ELR (cell line): ENCODE measurements at places on chromosomes 11 and 22.

DNA sequence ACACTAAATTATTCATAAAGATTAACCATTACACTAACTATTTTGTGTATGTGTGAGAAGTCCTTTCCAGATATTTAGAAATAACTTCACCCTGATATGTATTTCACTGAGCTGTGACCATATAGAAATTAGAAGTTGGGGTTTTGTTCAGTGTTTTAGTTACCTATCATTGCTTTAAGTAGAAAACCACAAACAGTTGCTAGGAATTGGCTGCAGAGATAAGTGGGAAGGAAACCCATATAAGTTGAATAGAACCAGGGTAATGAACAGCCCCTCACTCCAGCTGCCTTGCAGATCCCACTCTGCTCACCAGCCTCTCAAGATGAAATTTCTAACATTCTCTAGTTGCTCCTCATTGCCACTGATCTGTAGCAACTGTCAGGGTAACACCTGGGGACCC is 10.3 kb downstream of the SRSF8 start:
- DNase-seq: no peak

DNA sequence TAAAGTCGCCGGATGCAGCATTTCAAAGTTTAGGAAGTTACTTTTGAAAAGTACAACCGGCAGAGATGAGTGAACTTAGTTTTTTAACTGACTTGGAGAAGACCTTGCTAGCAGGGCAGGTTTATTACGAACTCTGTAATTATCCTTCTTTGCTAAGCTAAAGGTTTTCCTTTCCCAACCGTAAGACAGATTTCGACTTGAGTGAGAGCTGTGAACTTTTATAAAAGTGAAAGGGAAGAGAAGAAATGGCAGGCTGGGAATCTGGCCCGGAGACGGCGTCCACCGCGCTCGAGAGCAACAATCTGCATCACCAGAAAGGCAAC is 659 bp upstream of the TEAD1 start:
- DNase-seq: no peak

- DNase-seq: no peak
Observed at GRCh38 chr11:123558536-123559315, 95.7 kb downstream of the SCN3B start.

- DNase-seq: peak; percentile 80
Observed at GRCh38 chr11:96162816-96163499, 180.0 kb downstream of the MAML2 start.

DNA sequence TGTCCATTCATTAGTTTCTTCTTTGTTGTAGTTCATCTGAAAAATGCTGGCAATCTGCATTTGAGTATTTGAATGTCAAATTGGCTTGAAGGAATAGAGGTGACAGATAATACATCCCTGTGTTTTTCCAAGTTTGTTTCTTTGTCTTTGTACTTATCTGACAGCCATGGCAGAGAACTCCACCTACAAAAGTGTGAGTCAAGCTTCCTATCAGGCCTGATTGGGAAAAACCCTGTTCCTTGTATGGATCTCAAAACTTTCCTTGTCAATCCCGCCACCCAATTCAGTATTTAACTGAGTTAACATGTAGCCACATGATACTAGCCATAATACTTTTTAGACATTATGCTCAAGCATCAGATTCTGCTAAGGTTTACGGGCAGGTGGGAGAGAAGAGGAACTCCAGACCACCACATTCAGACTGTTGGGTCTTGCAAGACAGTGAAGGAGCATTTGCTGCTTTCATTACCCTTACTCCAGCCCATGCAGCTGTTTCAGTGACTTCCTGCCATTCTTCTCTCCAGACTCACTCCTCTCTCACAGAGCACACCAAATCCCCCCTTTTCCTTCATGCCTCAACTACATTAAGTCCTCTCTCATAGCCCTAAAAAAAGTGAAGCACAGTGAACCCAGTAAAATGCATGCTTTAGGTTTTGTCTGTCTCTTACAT is 65.9 kb downstream of the BLID start:
- DNase-seq: no peak

DNA sequence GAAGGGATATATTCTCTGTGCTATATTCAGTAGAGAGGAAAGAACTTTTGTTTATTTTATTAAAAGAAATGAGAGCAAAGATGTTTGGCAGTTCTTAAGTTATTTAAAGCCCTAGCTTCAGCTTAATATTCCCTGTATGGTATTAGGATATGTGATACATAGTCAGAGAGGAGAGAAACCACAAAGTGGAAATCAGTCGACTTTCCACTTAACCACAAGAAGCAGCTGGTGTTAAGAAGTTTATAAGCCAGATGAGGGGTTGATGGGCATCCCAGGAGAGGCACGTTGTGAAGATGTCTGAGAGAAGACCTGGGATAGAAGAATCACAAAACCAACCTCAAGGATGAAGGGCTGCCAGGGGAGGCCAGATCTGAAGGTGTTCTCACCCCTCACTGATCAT is 23.3 kb upstream of the PHF21B start:
- DNase-seq: no peak

GRCh38 chr11:81963018-81963417 is 770.6 kb downstream of the FAM181B start:
- no peak for DNase-seq

DNA sequence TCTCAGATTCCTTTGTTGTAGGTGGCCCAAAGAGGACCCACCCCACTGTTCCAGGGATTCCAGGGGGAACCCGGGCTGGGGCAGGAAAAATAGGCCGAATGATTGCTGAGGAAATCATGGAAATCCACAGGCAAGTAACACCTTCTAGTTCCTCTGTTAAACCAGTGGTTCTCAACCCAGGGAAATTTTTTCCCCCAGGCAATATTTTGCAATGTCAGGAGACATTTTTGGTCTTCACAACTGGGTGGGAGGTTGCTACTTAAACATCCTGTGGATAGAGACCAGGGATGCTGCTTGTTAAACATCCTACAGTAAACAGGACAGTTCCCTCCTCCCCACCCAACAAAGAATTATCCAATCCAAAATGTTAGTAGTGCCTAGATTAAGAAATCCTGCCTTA is 84.7 kb downstream of the BTBD10 start:
- no peak for DNase-seq

DNA sequence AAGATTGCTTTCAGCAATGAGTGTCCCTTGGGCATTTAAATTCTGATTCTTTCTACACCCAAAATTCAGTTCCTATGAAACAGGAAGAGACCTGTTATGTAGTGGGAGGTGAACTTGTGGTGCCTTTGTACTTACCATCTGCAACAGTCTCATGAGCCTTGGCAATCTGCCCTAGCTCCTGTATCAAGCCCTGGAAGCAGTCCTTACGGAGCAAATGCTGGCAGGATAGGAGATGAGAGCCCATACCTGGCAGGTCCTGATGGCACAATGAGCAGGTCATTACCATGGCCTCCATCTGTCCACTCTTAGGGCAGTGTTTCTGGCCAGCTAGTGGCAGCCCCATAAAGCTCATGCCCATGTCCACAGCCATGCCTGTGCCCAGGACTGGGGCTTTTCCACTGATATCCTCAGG is 10.8 kb downstream of the TRIM66 start:
- DNase-seq: peak; percentile 82

DNA sequence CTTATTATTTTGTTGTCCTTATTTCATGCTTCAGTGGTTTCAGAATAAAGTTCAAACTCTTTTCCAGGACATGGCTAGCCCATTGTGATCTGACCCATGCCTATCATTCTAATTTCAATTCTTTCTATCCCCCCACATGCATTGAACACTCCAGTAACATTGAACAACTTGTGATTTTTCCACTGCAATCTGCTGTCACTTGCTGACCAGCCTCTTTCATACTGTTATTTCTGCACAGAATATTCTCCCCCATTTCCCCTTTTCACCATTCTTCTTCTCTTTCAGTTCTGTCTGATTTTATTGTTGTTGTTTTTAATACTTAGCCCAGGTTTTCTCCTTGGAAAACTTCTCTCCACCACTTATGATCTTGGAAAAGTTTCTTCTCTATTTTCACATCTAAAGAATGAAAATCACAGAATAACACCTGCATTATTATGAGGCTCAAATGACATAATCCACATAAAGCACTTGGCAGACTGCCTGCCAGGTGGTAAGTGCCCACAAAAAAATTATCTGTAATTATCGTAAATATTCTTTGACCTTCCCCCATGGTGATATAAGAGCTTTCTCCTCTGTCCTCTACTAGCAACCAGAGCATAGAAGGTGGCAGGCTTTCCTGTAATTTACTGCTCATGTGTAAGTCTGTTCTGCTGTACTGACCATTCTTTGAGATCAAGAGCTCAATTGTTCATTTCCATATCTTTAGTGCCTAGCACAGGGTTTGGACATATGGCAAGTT is 51.9 kb upstream of the EED start:
- DNase-seq: no peak

- no peak for DNase-seq
Observed at GRCh38 chr22:40678493-40679248, 613 bp upstream of the MCHR1 start.
